ENCODE measurements at places on chromosomes 3 and 15.
A peak's percentile ranks its signal among the peaks of the same experiment; 100 is the strongest.

GRCh38 chr3:25420885-25421284 is 7.2 kb upstream of the RARB start:
- DNase-seq = no peak

DNA sequence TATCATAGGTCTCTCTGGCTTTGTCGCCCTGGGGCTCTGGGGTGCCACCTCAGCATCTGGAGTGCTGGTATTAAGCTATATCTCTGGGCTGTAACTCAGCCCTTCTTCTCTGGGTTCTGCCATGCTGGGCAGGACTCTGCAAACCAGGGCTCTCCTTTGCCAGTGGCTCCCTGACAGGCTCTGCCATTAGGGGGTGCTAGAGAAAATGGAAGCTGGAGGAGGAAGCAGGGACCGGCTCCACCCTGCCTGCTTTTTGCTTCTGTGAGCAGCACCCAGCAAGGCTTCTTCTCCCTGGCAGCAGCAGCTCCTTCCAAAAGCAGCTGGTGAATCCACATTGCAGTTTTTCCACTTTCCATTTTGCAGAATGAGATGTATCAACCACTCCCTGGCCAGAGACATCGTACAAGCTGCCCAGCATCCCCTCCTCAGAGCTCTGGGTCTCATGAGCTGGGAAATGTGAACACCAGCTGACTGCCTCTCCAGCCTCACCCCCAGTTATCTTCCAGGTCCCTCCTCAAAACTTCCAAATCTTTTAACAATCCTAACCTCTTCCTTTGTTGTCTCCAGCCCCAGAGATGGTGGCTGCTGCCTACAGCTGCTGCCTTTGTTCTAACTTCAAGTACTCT is 165.0 kb downstream of the ABHD5 start:
- peak; percentile 49 for DNase-seq

GRCh38 chr3:48595526-48596121 is 495 bp upstream of the COL7A1 start:
- DNase-seq = no peak

- peak; percentile 19 for DNase-seq
These were observed 128.2 kb downstream of the LRRK1 start for GRCh38 chr15:101047301-101047781.

DNA sequence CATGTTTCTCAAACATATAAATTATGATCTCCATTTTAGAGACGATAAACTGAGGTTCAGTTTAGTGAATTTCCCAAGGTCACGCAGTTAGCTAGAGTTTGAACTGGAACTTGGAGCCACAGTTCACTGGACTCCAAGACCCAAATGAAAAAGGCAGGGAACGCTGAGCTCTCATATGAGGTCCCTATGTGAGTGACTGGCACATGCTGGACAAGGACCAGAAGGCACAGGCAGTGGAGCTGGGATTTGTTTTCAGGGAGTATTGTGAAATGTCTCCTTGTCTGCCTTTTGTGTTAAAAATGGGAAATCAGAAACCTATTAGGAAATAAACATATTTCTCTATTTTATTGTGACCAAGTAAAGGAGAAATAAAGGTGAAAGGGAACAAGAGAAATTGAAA is 63.5 kb downstream of the MESD start:
- no peak for DNase-seq

DNA sequence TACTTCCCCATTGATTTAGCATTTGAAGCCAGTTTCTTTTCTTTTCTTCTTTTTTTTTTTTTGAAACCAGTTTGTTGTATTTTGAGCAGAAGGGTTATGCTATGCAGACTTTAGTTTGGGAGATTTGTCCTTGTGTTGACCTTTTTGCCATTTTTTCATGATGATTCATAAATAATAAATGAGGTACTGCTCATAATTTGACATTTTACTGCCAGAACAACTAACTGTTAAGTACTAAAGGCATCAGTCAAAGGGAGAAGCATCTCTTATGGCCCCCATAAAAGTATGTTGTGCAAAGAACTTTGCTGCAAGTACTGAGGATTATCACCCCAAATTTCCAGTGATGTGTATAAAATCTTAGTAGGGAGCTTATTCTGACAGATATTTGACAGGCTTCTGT is 1.7 kb upstream of the GPR87 start:
- DNase-seq = no peak

DNA sequence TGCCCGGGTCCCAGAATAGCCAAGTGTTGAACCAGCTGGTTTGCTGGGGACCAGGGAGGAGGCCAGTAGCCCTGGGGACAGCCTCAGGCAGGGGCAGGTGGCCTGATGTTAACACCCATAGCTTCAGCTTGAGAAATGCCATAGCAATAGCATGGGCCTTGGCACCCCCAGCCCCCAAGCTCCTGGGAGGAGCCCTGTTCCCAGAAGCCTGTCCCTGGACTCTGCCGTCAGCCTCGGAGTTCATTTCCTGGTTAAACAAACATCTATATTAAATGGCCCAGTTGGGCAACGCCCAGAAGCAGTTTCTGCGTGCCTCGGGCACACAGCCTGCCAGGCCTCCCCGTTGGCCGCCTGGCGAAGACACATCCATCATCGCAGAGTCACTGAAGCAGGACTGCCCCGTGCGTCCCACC is 58.2 kb downstream of the FGD5 start:
- peak; percentile 1 for DNase-seq

DNA sequence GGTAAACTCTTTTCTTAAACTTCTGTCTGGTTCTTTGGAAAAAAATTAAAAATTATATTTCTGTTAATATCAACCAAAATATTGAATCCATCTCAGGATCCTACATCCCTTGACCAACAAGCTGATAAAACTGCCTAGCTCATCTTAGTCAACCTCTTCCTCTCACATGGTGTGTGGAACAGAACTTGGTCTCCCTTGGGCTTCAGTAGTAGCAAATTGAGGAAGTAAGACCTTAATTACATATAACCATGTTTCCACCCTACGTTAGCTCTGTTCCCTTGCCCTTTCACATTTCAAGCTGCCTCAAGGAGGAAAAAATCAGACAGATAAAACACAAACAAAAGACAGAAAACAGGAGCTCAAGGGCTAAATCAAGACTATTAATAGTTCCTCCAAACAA is 116.4 kb downstream of the GREM1 start:
- DNase-seq = no peak

GRCh38 chr3:182487611-182488010 is 305.7 kb upstream of the ATP11B start:
- DNase-seq = no peak

- no peak for DNase-seq
These were observed at the start of gene CPNE9 for GRCh38 chr3:9703736-9704346. Gene CPNE9 (plus strand): TSS chr3:9703833. CDS start chr3:9703997, 164 bp downstream.

DNA sequence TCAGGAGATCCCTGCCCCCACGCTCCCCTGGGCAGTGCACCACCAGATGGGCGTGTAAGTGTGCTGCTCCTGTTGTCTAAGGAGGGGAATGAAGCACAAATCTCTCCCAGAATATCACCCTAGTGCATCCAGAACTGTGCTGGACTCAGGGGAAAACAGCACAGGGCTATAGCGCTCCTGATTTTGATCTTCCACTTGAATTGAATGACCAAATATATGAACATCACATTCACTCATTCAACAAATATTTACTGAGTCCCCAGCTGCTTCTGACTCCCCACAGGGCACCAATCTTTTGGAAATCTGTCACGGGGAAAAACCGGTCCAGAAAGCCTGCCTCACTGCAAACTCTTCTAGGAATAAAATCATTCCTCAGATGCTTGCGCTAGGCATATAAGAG is 2.4 kb downstream of the CPLX3 start:
- no peak for DNase-seq

DNA sequence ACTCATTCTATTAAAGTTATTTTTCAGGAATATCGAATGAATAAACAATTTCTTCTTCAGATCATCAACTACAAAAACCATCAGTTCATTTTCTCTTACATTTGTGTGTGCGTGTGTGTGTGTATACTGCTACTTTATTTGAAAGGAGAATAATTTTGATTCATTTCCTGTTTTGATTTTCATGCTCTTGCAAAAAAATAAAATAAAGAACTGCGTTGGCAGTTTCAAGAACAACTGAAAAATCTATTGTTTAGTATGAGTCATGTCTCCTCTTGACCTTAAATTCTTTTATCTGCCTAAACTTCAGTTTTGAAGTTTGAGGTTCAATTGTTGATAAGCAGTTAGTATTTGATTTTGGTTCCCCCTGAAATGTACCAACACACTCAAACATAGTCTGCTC is 540.8 kb downstream of the FGF12 start:
- no peak for DNase-seq

- DNase-seq = no peak
These were observed 84.2 kb upstream of the LRTM1 start for GRCh38 chr3:55012091-55012490.

- no peak for DNase-seq
These were observed 215.3 kb upstream of the RARB start for GRCh38 chr3:25212736-25213135.

DNA sequence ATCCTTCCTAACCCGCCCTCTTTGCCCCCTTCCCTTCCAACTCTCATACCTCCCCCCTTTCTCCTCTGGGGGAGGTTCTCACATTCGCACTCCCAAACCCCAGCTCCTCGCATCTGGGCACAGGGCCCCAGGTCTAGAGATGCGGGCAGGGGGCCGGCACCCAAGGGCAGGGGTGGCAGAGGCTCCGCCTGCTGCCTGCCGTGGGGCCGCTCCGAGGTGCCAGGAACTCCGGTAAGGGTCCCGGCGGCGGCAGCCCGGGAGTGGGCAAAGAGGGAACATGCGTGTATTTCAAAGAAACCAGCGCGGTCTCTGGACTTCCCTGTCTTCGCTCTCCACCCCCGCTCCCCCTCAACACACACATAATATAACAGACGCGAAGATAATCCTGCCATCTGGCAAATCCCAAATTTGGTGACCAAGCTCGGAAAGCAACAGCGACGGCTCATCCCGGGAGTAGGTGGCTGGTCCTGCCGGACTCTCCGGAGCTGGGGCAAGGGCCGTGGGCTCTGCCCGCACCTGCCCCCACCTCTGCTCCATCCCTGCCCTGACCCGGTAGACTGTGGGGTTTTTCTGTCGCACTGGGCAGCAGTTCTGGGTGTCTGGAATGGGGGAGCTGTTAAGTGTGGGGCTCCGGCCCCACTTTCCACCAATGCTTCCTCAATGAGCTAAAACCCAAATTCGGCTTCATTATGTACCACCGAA is 31.0 kb downstream of the NR2F2 start:
- no peak for DNase-seq

DNA sequence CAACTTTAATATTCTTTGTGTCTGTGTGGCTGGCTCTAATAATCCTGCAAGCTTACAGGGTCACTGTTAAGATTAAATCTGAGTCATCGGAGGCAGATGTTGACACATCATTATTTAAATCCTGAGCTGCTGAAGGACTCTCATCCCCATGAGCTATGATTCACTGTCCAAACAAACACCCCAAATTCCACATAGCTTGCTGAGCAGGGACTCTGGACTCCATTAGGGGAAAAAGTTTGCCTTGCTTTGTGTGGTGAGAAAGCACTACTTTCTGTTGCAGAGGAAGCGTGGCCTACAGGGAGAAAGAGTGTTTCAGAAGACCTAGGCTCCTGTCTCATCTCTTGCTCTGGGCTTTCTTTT is 213.7 kb downstream of the PDCD6IP start:
- no peak for DNase-seq
